ENCODE measurements at places on chromosomes 4 and X.

GRCh38 chr4:114312338-114312737 is 286.3 kb upstream of the UGT8 start:
- DNase-seq: no peak

DNA sequence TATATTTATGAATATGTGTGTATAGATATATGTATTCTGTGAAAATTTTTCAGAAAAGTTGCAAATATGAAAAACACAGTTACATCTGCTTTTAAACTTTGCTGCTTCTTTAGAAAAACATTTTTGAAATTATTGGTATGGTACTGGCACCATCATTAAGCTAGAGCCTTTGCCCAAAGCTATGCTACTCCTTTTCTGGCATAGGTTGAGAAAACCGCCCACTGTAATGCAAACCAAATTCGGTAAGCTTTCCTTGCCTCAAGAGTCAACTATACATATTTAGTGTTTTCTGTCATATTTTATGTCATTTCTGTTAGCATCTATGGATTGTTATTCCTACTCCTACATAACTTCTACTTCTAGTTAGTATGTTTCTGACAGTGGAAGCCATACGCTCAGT is 50.7 kb downstream of the ANTXR2 start:
- no peak for DNase-seq

DNA sequence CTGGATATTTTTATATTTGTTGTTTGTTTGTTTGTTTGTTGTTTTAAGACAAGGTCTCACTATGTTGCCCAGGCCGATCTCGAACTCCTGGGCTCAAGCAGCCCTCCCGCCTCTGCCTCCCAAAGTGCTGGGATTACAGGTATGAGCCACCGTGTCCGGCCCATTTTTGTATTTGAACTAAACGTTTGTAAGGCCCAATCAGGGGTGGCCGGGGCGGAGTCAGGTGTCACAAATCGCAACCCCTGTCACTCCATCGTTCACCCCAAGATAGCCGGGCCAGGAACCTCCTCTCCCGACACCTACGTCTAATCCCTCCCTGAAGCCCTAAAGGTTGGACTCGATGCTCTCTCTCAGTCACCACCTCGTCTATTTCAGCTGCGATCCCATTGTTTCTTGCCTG is 722 bp upstream of the EFHC2 start:
- DNase-seq: no peak

GRCh38 chrX:106752101-106752678 is 25.7 kb downstream of the RNF128 start:
- DNase-seq: no peak

GRCh38 chr4:158013858-158014257 is 159.0 kb downstream of the GASK1B start:
- DNase-seq: no peak

- DNase-seq: no peak
These were observed 54.5 kb downstream of the TENM3 start for GRCh38 chr4:182297659-182298058.

DNA sequence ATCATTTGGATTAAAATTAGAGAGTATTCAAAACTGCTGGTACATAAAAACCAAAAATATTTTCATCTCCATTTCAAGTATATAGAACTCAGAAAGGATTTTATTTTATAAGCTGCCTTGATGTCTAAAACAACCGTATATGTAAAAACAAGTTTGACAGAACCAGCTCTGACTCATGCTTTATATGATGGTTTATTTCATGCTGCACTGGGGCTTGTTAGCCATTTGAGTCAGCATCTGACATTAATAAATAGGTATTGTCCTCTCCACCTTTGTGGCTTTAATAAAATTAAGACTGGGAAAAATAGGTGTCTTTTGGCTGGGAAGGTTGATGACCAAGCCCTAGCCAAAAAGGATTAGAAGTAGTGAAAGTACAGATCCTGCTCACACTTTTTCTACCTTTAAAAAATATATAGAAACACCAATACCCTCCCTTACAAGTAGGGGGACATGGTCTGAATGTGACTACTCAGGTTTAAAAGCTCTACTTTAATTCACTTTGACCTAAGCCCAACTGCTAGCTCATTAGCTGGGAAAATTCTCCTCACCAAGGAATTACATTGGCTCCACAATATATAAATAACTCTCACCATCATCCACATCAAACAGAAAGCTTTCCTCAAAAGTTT is 228.1 kb downstream of the ADAMTS3 start:
- no peak for DNase-seq

DNA sequence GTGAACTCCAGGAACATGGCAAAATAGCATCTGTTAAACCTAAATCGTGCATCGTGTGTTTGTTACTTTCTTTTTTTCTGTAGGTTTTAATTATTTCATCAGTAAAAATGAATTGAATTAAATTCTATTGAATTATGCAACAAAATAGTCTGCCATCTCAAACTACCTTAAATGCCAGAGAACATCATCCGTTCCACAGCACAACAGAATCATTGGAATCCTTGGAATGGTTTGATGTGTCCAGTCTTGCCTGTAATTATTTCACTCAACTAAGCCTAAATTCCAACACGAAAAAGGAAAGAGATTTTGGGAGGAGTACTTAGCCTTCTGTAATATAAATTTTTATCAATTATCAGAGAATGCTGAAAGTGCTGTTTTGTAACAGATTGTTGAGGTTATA is 17.1 kb upstream of the SLC7A11 start:
- DNase-seq: no peak

- DNase-seq: no peak
These were observed 195.3 kb upstream of the LNX1 start for GRCh38 chr4:53786632-53787031.

- no peak for DNase-seq
These were observed 2.3 kb upstream of the IRF2 start for GRCh38 chr4:184476695-184477094.

Measured in hypothalamus (tissue), 51 donors.